ELF-1 (cell line): ENCODE measurements at places on chromosomes 5 and 9.
A peak's percentile ranks its signal among the peaks of the same experiment; 100 is the strongest.

- no peak for DNase-seq
Observed at GRCh38 chr9:78311886-78312524, 15.1 kb downstream of the PSAT1 start.

DNA sequence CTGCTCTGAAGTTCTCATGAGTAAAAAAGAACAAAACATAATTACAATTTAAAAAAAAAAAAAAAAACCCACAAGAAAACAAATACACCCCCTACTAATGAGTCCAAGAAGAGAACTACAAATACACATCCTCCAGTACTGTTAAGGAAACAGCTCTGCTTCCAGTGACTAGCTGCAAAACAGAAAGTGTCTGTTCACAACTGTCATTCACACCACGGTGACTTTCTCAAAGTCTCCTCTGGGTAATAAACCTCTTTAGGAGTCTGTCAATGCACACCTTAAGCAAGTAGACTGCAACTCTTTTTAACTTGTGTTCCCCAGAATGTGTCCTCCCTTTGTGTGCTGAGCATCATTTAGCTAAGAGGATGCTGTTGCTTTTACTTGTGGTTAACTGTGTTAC, 6.2 kb downstream of the REEP5 start:
- no peak for DNase-seq

DNA sequence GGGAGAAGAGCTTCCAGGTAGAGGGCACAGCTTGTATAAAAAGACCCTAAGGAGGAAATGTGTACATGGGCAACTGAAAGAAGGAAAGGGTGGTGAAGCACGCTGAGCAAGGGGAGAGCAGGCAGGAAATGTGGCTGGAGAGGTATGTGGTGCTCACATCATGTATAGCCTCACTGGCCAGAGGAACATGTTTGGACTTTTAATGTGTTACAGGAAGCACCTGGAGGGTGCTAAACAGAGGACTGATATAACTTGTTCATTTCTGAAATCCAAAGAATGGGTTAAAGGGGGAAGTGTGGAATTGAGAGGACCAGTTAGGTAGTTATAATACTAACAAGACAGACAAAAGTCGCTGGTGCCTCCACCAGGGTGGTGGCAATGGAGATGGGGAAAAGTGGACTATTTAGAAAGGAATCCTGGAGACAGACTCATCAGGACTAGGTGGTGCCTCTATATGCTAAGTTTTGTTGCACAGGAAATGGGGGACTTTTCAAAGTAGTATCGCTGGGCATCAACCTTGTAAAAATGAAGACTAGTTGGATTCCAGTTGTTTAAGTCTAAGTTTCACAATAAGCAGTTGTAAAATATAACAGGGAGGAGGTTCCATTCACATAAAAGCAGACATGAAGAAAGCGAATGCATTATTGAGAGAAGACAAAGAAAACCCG, 63.1 kb upstream of the CD180 start:
- DNase-seq = no peak

GRCh38 chr9:97382099-97382718, 29.7 kb upstream of the TDRD7 start:
- no peak for DNase-seq

DNA sequence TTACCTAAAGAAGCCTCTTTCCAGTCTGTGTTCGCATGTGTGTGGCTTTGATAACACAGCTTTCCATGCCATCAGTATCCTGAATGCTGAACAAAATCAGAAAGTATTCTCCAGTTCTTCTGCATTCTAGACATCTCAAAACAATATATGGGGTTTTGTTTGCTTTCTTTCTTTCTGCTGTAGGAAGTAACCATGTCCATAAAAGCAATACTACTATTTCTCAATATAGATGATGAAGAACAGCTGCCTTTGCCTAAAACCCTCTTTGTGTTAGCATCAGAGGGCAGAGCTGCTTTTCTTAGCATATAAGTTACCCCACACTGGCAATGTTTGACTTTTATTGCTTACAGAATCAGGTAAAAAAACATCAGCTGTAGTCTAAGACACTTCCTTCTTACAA, 963.6 kb downstream of the CDH12 start:
- DNase-seq = no peak

DNA sequence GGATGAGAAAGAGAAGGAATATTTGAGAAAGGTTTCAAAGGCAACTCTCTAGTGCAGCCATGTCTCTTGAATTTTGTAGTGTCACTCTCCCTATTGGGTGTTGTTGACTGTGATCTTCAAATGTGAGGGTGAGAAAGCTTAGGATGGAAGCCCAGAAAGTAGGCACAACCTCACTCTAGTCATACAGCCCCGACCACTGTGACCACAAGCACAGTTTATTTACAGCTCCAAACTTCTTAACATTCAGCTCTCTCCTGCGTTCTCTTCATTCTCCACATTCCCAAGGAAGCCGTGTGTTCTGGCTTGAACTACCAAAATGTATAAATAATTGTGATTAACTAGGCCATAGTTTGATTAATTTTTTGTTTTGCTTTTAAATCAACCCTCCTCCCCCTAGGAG, 542.9 kb downstream of the LRRC70 start:
- DNase-seq = no peak

DNA sequence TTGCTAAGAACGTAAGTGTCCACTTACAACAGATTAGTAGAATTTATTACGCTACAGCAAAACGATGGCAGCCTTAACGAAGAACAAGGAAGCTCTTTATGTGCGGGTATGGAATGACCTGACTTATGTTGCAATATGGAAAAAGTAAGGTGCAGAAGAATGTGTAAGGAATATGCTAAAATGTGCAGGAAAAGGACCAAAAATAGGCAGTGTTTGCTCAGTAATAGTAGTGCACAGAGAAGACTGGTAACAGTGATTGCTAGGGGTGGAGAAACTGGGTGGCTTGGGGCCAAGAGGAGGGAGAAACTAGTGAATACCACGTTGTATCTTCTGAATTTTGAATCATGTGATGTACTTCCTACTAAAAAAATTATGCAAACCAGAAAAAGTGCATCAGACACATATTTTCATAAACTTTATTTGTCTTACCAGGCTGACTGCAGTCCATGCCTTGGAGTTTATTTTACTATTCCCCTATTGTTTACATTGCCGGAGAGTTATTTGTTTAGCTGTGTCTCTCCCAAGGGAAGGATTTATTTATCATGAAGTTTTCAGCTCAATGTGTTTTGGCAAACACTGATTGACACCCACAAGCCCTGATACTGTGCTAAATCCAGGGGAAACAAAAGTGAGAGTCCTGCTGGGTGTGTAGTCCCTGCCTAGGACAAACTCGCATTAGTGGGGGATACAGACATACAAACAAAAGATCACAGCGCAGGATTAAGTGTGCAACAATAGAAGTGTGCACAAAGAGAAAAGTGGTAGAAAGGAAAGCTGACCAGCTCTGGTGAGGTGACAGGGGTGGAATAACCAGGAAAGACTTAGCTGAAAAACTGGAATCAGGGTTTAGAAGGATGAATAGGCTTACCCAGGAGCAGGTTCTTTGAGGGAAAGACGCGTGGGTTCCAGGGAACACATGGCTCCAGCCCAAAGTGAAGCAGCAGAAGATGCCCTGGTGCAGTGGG, 34.0 kb upstream of the ZNF484 start:
- DNase-seq = no peak

- no peak for DNase-seq
Observed at GRCh38 chr5:100553209-100553608, 18.0 kb downstream of the FAM174A start.

GRCh38 chr5:178116143-178116885, 3.0 kb downstream of the N4BP3 start:
- DNase-seq = peak; percentile 84

- no peak for DNase-seq
Observed at GRCh38 chr5:146173597-146173996, 8.9 kb downstream of the LARS1 start.

GRCh38 chr5:56525113-56525512, 290.2 kb upstream of the MAP3K1 start:
- DNase-seq = no peak

- DNase-seq = no peak
Observed at GRCh38 chr5:96404191-96404867, 28.7 kb downstream of the PCSK1 start.

- no peak for DNase-seq
Observed at GRCh38 chr9:114958021-114958843, 27.8 kb upstream of the TNFSF8 start.

- peak; percentile 49 for DNase-seq
Observed at GRCh38 chr5:120655828-120656435, 191.8 kb downstream of the PRR16 start.

GRCh38 chr5:161411156-161411555, 135.4 kb downstream of the GABRB2 start:
- no peak for DNase-seq

GRCh38 chr5:149808264-149808982, 78.3 kb downstream of the PPARGC1B start:
- no peak for DNase-seq

DNA sequence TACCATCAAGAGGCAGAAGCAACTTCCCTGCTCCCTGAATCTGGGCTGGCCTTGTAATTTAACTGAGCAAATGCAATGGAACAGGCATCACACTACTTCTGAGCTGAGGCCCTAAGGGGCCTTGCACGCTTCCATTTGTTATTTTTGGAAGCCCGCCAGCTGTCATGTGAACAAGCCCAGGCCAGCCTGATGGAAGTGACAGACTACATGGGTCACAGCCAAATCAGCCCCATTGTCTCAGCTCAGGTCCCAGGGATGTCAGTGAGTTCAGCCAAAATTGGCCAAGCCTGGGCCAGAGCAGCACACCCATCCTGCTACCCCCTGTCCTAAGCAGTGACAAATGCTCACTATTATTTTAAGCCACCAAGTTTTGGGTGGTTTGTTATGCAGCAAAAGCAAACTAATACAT, 72.8 kb downstream of the PRRT1B start:
- no peak for DNase-seq

GRCh38 chr5:145445027-145445426, 390.1 kb downstream of the PRELID2 start:
- DNase-seq = no peak

- DNase-seq = no peak
Observed at GRCh38 chr5:19210886-19211285, 777.1 kb downstream of the CDH18 start.

DNA sequence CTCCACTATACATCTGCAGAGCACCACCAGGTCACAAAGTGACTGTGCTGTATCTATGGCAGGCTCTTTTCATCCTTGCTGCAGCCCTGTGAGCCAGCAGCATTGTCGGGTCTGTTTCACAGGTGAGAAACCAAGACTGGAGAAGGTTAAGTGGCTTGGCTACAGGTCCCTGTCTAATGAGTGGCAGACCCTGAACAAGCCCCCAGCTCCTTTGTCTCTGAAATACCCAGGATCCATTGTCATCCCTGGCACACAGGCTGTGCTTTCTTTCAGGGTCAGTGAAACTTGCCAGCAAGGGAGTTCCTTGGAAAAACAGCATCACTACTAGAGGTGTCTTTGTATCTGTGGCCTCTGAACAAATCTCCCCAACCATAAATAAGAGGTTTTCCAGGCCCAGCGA, 27.6 kb upstream of the CXCL14 start:
- no peak for DNase-seq

DNA sequence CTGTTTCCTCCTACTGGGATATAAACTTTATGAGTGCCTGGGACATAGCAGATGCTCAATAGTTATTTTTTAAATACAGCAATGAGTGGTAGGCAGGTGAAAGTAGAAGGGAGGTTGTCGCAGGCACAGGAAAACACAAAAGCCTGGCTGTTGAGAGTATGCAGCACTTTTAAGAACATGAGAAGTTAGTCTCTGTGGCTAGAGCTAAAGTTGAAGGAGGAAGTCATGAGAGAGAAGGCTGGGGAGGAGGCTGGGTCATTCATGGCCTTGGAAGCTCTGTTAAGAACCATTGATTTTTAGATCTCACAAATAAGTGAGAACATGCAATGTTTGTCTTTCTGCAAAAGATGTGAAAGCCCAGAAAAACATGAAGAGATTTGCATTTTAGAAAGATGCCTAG, 126.7 kb downstream of the PRKACG start:
- no peak for DNase-seq

DNA sequence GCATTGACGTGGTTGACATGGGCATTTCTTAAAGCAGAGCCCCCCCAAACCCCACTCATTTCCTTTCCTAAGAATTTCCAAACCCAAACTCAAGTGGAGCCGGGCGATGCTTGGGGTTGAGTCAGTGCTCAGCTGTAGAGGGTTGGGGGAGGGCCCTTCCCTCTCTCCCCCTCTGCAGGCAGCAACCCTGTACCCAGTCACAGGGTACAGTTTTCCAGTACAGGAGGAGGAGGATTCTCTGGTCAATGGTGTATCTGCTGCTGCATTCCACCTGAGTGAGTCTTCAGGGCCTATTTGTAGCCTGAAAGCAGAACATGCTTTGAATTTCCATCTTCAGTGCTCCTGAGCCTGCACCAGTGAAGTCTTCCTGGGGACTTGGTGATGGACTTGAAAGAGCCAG, 55.8 kb downstream of the ENTREP1 start:
- no peak for DNase-seq

- no peak for DNase-seq
Observed at GRCh38 chr5:76399268-76399667, 3.8 kb upstream of the IQGAP2 start.

DNA sequence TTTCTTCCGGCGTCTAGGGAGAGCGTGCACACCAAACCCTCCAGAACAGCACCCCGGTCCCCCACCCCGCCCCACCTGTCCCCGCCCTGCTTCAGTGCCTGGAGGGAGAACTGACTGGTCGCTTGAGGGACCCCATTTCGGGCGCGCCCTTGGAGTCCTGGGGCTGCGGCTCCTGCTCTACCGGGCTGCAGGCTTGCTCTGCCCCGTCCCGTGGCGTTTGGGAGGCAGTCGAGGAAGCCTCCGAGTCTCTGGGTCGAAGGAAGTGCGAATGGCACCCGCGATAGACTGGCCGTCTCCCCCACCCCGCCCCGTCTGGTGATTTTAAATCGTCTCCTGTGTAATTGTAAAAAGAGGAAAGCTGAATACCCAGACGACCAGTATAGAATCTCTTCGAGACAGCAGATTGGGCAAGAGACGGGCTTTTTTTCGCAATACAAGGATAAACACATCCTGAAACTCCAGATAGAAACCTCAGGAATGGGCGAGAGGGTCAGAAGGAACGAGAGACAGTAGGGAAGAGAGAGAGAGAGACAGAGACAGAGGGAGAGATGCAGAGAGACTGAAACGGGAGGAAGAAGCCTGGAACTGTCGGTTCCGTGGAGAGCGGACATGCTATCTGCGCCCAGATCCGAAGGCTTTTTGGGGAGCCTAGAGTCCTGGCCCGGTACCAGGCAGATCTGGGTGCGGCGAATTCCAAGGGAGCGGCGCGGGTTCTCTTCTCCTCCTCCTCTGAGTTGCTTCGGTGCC, 9.9 kb downstream of the PRDM6 start:
- DNase-seq = no peak

DNA sequence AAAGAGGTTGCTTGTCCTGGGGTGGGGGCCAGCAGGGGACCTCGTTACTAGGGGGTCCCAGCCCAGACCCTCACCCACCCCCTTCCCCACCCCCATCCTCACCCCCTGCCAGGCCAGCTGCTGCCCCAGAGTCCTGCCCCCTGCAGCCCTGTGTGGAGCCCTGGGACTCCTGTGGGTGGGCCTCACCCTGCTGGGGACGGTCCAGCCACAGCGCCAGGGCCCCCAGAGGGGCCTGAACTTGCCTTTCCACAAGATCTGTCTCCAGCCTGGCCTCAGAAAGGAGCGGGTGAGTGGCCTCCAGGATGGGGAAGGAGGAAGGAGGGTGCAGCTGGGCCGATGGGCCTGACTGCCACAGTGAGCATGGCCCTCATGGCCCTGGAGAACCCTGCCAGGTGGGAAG, 7.5 kb upstream of the PTGDS start:
- DNase-seq = no peak
